ENCODE measurements at places on chromosomes 4 and X.

DNA sequence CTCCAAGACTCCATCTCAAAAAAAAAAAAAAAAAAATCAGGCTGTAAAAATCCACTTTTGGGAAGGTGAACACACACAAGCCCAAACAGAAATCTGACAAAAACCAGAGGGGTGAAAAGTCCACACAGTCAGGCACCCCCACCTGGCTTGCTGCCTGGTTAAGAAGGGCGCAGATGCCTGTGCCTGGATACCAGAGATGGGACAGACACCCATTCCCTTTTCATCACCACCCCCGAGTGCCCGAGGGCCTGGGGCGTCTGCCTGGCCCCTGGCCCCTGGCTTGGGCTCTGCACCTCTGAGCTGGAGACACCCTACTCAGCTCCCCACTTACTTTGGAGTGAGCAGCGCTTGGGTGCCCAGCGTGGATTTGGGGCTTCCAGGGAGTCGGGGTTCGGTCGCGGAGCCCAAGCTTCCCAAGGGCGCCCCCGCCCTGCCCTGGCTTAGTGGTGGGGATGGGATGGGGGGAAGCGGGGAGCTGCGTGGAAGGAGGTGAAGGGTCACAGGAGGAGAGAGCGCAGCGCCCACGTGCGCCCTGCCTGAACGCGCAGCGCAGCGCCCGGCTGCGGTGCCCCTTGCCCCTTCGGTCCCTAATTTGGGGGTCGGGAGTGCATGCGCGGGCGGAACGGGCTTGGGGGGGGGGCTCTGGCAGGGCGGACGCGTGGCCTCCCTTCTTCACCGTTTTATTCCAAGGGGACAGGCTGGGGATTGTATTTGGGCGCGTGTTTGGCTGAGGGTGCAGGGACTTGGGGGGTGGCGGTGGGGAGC, 11.3 kb downstream of the SHOX start:
- no peak for DNase-seq

- DNase-seq = no peak
Measured at GRCh38 chr4:124790471-124790870, 77.9 kb upstream of the ANKRD50 start.

DNA sequence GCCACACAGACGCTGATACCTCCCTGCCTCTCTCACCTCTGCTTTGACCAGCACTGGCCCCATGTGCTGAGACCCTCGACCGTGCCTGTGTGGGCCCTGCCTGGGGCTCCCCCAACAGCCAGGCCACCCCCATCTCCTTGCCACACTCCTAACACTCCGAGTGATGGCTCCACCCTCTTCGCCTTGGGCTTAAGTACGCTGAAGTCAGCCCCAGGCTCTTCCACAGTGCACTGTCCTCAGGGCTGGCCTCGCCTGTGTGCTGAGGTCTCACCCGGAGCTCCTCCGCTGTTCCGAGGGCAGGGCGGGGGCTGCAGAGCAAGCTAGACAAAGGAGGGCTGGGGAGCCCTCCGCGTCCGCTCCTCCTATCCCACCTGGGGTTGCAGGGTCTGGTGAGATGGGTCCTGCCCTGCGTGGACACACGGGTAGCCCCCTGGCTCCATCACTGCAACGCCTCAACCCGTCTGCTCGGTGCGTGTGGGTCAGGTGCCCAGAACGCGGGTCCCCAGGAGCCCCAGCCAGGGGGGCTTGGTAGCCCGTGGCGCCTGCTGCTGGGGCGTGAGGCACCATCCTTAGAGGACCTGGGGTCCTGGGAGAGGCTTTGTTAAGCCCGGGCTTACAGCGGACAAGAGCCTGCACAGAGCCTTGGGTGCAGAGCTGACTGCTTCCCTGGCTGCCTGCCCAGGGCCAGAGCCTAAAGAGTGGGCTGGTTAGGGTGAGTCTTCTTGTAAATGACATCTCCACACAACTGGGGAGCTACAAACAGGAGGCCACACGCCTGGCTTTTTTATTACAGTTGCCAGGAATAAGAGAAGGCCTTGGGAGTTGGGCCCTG, 42.6 kb upstream of the NKX1-1 start:
- no peak for DNase-seq

- DNase-seq = no peak
Measured at GRCh38 chr4:77665381-77666069, 59.9 kb downstream of the CXCL13 start.

- no peak for DNase-seq
Measured at GRCh38 chr4:96241819-96242218, 401.9 kb downstream of the PDHA2 start.

DNA sequence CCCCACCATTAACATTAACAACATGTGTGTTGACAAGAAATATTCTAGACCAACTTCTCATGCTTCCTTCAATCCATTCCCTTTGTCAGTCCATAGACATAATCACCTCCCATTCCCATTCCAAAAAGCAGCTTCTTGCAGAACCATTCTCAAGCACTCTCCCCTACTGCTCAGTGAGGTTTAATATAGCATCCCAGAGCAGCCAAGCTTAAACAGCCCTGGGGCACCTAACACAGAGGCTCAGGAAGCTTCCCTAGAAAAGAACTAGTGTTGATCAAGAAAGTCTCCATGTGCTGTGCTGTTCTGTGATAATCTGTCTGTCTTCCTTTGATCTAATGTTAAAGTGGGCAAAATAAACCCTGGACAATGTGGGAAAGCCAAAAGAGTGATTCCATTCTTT, 174.2 kb upstream of the NOCT start:
- no peak for DNase-seq

GRCh38 chr4:36159208-36159607, 85.1 kb downstream of the ARAP2 start:
- DNase-seq = no peak

DNA sequence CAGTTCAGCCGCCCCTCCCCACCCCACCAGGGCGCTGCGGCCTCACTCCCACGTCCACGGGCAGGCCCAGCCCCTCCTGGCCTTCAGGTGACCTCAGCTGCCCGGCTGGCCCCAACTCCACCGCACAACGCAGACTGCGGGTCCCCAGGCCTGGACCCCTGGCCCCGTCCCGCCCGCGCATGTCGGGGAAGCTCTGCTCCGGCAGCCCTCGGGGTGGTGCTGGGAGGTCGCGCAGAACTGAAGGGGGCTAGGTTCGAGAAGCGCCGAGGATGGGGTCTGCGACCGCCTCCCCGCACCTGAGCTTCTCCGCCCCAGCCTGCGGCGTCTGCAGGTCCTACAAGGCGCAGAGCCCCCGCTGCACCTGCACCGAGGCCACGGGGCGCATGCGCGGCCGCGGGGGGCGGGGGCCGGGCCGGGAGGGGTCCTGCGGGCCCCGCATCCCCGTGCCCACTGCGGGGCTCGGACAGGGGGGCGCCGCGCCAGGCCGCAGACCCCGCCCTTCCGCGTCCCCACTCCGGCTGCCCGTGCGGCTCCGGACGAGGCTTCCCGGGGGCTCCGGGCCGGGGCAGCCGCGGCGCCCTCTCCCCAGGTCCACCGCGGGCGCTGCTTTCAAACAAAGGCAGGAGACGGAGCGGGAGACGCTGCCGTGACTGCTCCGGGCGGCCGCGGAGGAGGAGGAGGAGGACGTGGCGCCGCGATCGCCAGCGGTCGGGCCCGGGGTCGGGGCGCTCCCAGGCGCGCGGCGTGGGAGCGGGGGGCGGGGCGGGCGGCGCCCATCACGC, 672 bp upstream of the NAT8L start:
- DNase-seq = no peak

GRCh38 chr4:111433441-111433840, 711.8 kb upstream of the FAM241A start:
- DNase-seq = no peak

GRCh38 chr4:66539745-66540144, 869.5 kb upstream of the EPHA5 start:
- no peak for DNase-seq

GRCh38 chr4:29390921-29391320, 1329.2 kb upstream of the PCDH7 start:
- DNase-seq = no peak

DNA sequence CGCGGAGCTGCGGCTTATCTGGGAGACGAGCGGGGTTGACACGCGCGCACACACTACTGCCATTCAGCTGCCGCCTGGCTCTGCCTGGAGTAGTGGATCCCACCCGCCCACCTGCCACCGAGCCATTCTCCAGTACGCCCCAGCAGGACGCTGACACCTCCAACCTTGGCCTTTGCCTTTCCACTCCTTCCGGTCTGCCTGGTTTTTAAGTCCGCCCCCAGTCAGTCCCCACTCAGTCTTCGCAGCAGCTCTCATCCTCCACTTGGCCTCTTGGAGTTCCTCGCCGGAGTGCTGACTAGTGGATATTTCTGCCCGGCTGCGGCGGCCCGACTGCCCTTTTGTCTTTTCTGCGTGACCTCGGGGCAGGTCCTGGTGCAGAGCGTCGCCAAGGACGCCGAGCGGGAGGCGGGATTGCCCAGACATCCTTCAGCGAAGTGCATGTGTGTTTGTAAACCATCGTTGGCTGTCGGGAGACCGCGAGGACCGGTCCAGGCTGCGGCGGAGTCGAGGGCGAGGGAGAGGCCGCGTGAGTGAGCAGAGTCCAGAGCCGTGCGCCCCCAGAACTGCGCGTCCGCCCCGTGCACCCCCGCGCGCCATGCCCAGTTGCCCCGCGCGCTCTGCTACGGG, 1.1 kb downstream of the SLIT2 start:
- no peak for DNase-seq

DNA sequence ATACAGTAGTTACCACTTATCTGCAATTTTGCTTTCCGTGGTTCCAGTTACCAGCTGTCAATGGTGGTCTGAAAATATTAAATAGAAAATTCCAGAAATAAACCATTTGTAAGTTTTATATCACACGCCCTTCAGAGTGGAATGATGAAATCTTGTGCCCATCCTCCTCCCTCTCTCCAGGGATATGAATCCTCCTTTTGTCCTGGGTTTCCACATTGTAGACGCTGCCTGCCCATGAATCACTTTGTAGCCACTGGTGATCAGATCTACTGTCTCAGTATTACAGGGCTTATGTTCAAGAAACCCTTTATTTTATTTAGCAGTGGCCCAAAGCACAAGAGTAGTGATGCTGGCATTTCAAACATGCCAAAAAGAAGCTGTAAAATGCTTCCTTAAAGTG, 198.6 kb downstream of the KCNIP4 start:
- DNase-seq = no peak

GRCh38 chr4:95068818-95069478, 311.2 kb downstream of the BMPR1B start:
- DNase-seq = no peak

DNA sequence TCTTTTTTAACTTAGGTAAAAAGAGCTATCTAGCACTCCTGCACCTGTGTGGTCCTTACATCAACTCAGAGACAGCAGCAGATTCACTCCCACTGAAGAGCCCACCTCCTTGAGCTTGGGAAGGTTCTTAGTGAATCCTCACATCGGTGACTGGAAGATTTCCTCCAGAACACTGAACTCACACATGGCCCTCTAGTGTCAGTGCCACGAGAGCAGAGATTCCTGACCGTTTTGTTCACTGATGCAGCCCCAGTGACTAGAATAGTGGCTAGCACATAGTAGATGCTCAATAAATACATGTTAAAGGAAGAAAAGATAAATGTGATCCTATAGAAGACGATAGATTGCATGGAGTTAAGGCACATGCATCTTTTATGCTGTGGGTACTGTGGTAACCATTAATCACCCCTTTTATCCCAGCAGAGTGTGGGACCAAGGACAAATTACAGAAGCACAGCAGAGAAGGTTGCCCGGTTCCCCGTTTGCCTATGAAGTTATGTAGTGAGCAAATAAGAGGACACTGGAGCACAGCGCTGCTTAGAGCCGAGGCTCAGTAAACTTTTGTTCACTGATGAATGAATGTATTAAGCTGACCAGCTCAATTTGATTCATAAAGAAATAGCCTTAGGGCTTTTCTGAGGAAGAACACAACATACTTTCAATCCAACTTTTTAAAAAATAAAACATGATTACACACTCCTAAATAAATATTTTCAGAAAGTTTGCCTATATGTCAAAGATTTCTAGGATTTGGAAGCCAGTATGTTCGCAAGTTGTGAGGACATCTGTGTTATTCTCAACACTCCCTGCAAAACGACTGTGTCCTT, 8.7 kb downstream of the GASK1B start:
- DNase-seq = no peak

DNA sequence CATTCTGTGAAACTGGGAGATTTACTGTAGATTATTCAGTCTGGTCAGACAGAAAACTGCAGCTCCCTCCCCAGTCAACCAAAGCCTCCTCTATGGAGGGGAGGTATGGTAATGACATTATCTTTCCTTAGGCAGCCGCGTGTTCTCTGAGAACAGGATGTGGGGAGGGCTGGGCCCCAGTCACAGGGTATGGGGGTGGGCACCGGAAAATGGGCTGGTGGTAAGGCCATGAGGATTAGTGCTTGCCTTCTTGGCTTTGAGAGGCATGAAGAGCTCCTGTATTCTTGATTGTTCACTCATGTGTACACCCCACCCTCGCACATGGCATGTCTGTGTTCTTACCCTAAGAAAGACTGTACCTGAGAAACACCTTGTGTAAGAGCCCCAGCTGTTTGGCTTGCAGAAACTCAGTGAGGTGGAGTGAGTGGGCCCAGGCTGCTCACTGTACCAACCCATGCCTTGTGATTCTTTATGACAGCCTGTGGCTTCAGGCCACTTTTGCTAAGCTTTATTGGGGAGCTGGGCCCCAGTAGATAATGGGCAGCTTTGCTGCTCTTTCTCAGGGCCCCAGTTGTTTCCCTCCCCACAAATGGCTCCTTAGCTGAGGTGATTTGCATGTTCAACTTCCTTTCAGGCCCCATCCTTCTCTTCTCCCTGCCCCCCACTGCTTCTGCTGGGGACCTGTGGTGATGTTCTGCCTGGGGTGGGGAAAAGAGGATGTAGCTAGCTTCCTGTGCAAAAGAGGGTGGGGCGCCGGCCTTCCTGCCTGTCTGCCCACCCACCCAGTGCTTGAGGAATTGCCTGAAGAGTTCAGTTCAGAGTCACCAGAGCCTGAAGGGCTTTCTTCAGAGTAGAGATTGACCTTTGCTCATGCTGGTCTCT, 30.7 kb downstream of the MSN start:
- DNase-seq = peak; percentile 39

GRCh38 chr4:84708406-84709135, 125.6 kb downstream of the CDS1 start:
- no peak for DNase-seq

- no peak for DNase-seq
Measured at GRCh38 chr4:101259876-101260275, 87.5 kb downstream of the PPP3CA start.

DNA sequence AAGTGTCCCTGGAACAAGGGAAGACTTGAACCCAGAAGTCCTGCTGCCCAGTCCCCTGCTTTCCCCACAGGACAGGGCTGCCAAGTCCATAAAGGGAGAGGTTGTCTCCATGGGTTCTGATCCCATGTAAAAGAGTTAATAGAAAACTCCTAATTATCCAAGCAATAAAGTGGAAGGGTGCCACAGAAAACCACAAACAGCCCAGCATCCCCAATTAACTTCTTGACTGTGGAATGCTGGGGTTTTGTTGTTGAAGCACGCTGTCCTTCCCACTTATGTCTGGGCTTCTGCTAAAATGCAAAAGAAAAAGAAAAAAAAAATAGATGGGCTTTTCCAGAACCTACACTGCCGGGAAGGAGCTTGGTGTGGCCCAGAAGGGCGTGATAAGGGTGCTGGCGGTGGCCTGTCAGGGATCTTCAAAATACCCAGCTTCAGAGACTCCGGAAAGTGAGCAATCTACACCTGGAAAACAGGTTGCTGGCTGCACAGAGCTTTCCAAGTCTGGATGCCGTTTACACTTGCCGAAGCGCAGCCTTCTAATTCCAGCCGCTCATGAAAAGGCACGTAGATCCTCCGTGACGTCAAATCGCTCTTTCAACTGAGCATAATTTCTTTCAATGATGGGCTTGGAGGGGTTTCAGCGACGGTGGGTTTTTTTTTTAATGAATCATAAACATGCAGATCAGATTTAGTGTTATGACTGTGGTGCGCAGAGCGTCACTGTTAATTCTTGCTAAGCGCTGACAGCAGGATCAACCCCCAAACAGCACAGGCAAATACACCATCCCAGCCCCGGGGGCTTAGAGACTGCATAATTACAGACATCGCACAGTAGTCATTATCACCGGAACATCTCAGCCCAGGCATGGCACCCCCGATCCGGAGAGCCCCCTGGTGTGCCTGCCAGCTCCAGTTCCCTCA, 197.6 kb downstream of the BCOR start:
- DNase-seq = no peak

Measured in stimulated activated CD8-positive, alpha-beta memory T cell treated with anti-CD3 and anti-CD28 coated beads, Interleukin-4, amount 100 ng/mL, for 1 hour (primary cell).